Lung (tissue), 17 donors: ENCODE measurements at places on chromosomes 12 and 14. TPM values are rescaled to one million over a fixed set of nuclear protein-coding genes. Genes with fewer than 3 reads are reported as not detected.

GRCh38 chr12:106981788-106982187 is 5.2 kb downstream of the MTERF2 start:
- H3K4me1 ChIP-seq, result peaks cover 40% of the 10 kb centered on the region
- H3K27ac ChIP-seq, result no peak overlapping the region
- DNase-seq, result peak; percentile 97
- peaks cover 24% of the 10 kb centered on the region for H3K36me3 ChIP-seq

GRCh38 chr12:106750524-106750923 is 24.0 kb upstream of the RIC8B start:
- H3K4me3 ChIP-seq, result no peak overlapping the region
- DNase-seq, result no peak
- H3K36me3 ChIP-seq, result no peaks in the 10 kb centered on the region
- H3K27ac ChIP-seq, result no peak overlapping the region

DNA sequence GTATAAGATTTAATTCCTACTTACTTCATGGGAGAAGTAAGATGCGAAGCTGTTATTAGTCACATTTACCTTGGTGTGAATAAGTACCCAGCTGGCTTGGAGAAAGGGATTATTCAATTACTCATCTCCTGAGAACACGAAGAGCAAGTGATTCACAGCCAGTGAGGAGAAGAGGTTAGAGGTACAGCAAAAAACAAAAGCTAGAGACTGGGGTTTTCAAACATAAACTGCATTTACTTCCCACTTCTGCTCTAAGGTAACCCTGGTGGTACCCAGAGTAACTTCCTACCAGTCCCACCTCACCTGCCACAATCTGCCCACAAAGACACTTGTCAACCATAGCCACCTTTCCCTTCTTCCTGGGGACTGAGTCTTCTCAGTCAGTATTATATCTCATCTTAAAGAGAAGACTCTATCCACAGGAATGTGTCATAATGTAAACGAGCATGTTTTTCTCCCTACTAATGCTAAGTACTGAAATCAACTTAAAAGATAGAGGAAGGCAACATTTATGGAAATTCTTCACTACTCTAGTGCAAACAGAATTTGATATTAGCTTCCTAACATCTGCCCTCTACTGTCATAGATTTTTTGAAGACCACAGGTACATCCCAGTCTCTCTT is 6.0 kb upstream of the IL22 start:
- H3K4me1 ChIP-seq, result no peaks in the 10 kb centered on the region
- H3K27ac ChIP-seq, result no peak overlapping the region
- no peak for DNase-seq
- H3K27me3 ChIP-seq, result no peaks in the 10 kb centered on the region
- H3K36me3 ChIP-seq, result no peaks in the 10 kb centered on the region
- H3K4me3 ChIP-seq, result no peak overlapping the region

The CISTR gene
- total RNA-seq, result not detected

DNA sequence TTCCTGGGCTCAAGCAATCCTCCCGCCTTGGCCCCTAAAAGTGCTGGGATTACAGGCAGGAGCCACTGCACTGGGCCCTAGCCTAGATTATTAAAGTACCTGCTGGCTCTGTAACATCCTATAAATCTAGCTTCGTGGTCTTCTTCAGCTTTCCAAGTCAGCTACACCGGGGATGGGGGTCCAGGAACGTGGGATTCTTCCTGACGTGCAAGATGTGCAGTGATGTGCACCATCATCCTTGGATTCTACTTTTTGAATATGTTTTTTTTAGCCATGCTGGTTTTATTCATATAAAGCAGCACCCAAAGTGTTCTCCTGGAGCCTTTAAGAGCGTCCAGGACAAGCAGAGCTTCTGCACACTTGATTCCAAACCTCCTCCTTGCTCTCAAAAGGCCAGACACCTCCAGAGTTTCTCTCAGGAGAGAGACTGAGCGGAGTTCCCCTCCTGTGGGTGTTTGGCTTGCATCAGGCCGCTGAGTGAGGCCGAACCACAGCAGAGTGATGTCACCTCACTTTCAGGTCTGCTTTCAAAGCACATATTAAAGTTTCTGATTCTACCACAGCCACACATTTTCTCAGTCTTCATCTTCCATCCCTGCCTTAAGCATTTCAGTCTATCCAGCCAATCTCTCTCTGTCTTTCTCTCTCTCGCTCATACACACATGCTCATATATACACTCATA is 33.4 kb downstream of the VCPKMT start:
- no peak overlapping the region for H3K27ac ChIP-seq
- H3K4me1 ChIP-seq, result no peaks in the 10 kb centered on the region
- no peak for DNase-seq
- H3K27me3 ChIP-seq, result no peaks in the 10 kb centered on the region

GRCh38 chr12:27436029-27436428 is 10.5 kb upstream of the SMCO2 start:
- H3K27me3 ChIP-seq, result no peaks in the 10 kb centered on the region
- H3K4me1 ChIP-seq, result no peaks in the 10 kb centered on the region
- DNase-seq, result no peak
- no peak overlapping the region for H3K4me3 ChIP-seq
- no peaks in the 10 kb centered on the region for H3K36me3 ChIP-seq

DNA sequence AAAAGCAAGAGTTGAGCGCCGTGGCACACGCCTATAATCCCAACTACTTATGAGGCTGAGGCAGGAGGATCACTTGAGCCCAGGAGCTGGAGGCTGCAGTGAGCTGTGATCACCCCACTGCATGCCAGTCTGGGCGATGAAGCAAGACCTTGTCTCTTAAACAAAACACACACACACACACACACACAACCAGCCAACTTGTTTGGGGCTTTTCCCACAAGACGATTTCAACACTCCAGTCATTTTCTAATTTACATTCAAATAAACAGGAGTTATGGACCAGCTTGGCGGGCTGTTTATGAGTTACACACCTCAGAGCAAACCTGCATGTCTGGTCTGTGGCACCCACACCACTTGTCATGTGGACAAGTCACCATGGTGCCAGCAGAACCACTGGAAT is 6.7 kb downstream of the GLTP start:
- no peak overlapping the region for H3K27ac ChIP-seq
- no peaks in the 10 kb centered on the region for H3K27me3 ChIP-seq
- DNase-seq, result no peak
- H3K36me3 ChIP-seq, result peaks cover 5% of the 10 kb centered on the region
- peaks cover 8% of the 10 kb centered on the region for H3K4me1 ChIP-seq

- H3K36me3 ChIP-seq, result no peaks in the 10 kb centered on the region
- H3K27me3 ChIP-seq, result no peaks in the 10 kb centered on the region
- no peak overlapping the region for H3K4me3 ChIP-seq
- no peak for DNase-seq
Observed at GRCh38 chr14:64640839-64641238, 63.4 kb upstream of the PLEKHG3 start.

- DNase-seq, result no peak
- H3K27ac ChIP-seq, result no peak overlapping the region
- no peak overlapping the region for H3K4me3 ChIP-seq
- peaks cover 21% of the 10 kb centered on the region for H3K4me1 ChIP-seq
Observed at GRCh38 chr14:54660604-54661111, 93.7 kb downstream of the SAMD4A start.

DNA sequence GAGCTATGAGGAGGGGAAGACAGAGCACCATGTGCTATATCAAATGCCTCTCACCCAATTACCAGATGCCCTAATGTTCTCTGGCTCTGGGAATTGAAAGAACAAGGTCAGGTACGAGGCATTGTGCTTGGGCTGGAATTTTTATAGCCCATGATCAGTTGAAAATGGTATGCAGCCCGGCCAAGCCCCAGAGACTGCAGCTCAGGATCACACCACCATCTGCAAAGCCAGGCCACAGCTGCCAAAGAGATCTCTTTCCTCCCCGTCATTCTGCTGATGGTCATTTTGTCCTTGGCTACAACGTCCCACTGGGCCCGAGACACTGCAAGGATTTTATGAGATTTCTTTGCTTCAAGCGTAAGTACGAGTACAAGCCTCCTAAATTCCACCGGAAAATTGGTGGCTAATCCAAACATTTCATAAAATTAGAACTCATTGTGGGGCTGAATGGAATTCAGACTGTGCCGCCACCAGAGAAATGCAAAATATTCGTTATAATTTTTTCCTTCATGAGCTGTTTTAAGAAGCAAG is 15.1 kb downstream of the NUAK1 start:
- H3K4me1 ChIP-seq, result peaks cover 51% of the 10 kb centered on the region
- H3K4me3 ChIP-seq, result no peak overlapping the region
- no peak for DNase-seq

GRCh38 chr14:71214241-71214640 is 307.0 kb downstream of the PCNX1 start:
- DNase-seq, result no peak
- H3K27ac ChIP-seq, result no peak overlapping the region
- no peaks in the 10 kb centered on the region for H3K27me3 ChIP-seq
- no peaks in the 10 kb centered on the region for H3K36me3 ChIP-seq
- peaks cover 2% of the 10 kb centered on the region for H3K4me1 ChIP-seq
